Activated naive CD8-positive, alpha-beta T cell treated with anti-CD3 and anti-CD28 coated beads, Interleukin-2, amount 50 U/mL, for 24 hours (primary cell): ENCODE measurements at places on chromosomes 12 and 14.

DNA sequence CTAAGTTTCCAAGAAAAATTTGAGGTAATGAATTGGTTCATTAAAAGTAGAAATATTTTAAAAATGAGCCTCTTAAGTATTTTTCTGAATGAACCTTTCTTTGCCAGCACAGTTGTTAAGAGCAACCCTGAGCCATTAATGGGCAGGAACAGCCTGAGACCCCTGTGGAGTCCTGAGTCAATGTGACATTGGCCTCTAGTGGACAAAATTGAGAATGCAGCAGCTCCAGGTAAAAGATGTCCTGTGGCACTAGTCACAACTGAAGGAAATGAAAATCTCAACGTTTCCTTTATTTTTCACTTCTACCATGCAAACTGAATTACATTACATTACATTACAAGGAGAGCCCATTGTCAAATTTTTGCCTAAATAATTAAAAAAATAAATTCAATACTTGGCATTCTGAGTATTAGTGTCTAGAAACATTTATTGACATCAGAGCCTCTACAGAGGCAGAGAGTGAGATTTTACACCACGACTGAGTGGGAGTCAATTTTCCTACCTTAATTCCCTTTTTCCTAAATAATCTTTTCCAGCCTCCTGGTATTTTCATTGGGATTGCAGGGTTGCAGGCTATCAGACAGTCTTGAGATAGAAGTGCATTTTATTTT is 135.7 kb downstream of the PPM1H start:
- peak; percentile 67 for DNase-seq

GRCh38 chr12:118189741-118190191 is 53.8 kb downstream of the PEBP1 start:
- DNase-seq: no peak

GRCh38 chr12:75581515-75581914 is 70.1 kb upstream of the KRR1 start:
- no peak for DNase-seq

GRCh38 chr12:3273409-3273853 is 196.3 kb downstream of the TSPAN9 start:
- no peak for DNase-seq

- DNase-seq: no peak
These were observed 19.3 kb downstream of the TAS2R50 start for GRCh38 chr12:10967409-10967808.

- peak; percentile 23 for DNase-seq
These were observed 2.7 kb downstream of the PCNX4 start for GRCh38 chr14:60094306-60094897.
